Right renal pelvis (tissue), 4 donors: ENCODE measurements at places on chromosomes 2 and 18.

GRCh38 chr18:49726675-49726963 is 86.7 kb downstream of the ACAA2 start:
- no peak for DNase-seq

GRCh38 chr2:14137643-14138042 is 494.9 kb upstream of the LRATD1 start:
- DNase-seq, result no peak

GRCh38 chr2:196286821-196287220 is 115.4 kb upstream of the STK17B start:
- no peak for DNase-seq

DNA sequence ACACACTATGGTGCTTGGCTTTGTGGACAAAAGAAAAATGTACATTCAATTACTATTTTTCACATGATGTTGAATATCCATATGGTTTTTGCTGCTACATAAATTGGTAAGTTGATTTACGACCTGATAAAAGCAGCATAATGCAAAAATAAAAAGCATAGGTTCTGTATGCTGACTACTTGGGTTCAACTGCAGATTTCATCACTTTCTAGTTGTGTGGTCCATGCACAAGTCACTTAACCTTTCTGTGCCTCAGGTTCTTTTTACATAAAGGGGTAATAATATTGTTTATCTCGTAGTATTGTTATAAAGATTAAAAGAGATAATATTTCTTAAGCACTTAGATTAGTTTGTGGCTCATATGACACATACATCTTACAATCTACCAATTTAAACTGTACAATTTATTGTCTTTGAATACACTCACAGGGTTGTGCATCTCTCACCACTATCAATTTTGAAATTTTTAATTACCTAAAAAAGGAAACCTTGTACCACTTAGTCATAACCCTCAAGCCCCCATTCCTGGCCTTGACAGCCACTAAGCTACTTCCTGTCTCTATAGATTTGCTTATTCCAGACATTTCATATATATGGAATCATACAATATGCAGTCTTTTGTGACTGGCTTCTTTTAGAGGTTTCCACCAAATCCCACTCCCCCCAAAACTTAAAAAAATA is 1443.9 kb downstream of the SUCLG1 start:
- no peak for DNase-seq

- DNase-seq, result no peak
Observed at GRCh38 chr2:74632209-74632938, 15.8 kb downstream of the M1AP start.

- DNase-seq, result no peak
Observed at GRCh38 chr2:1477196-1478040, 64.2 kb downstream of the TPO start.
